ENCODE measurements at places on chromosomes 11 and 22.

DNA sequence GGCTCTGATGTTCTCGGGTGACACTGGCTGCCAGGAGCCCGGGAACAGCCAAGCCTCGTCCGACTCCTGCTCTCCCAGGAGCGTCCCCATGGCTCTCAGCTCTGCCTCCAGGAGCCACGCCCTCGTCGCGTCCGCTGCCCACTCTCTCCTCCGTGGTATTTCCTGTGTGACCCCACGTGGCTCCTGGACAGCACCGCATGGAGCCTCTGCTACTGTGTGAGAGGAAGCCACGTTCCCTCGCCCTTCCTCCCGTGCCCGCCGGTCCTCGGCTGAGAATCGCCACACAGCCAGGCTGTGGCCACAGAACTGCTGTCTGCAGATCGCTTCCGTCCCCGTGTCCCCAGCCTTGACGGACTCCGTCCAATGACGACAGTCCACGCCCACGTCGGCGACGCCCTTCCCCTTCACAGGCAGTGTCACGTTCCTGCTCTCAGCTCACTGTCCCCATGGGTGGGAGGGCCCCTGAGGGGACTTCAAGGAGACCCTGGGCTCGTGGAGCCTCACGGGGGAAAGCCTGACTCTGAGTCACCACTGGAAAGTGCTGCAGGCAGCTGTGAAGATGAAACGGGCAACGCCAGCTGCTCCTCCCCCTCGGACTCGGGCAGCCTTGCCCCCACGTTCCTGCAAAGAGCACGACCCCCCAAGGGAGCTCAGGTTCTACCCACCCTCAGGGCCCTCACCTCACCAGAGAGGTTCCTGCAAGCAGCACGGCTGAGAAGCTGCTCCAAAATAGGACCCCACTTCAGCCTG, 458.5 kb downstream of the BRD1 start:
- DNase-seq, result no peak

DNA sequence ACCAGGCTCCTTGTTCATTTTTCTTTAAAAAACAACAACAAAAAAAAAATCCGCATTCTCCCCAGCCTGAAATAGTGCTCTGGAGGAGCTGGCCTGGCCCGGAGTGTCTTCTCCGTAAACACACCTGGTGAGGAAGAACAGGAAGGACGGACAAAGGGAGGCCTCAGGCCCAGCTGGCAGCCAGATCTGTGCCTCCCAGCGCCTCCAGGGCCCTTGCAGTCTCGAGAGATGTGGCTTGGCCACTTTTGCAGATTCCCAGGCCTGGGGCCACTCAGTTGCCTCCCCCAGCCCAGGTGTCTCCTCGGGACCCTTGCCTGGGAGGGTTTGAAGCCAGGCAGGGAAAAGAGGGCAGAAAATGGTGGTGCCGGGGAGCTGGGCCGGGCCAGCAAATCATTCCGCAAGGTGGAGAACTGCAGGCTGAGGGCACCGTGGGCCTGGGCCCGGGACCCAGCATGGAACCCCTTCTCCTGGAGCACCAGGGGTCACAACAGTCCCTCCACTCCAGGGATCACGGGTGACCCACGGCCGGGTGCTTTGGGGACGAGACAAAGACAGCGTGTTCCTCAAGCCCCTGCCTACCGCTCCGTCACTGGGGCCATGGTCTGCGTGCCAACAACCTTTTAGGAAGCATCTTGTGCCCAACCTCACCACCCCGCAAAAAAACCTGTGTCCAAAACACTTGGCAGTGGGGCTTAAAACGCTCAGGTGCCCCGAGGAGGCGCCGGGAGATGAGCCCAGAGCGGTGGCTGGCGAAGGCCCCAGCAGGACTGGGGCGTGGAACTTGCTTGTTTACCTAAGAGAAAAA, 67.1 kb upstream of the WNT7B start:
- DNase-seq, result no peak

- DNase-seq, result no peak
Measured at GRCh38 chr22:27314276-27314807, 487.2 kb downstream of the MN1 start.

DNA sequence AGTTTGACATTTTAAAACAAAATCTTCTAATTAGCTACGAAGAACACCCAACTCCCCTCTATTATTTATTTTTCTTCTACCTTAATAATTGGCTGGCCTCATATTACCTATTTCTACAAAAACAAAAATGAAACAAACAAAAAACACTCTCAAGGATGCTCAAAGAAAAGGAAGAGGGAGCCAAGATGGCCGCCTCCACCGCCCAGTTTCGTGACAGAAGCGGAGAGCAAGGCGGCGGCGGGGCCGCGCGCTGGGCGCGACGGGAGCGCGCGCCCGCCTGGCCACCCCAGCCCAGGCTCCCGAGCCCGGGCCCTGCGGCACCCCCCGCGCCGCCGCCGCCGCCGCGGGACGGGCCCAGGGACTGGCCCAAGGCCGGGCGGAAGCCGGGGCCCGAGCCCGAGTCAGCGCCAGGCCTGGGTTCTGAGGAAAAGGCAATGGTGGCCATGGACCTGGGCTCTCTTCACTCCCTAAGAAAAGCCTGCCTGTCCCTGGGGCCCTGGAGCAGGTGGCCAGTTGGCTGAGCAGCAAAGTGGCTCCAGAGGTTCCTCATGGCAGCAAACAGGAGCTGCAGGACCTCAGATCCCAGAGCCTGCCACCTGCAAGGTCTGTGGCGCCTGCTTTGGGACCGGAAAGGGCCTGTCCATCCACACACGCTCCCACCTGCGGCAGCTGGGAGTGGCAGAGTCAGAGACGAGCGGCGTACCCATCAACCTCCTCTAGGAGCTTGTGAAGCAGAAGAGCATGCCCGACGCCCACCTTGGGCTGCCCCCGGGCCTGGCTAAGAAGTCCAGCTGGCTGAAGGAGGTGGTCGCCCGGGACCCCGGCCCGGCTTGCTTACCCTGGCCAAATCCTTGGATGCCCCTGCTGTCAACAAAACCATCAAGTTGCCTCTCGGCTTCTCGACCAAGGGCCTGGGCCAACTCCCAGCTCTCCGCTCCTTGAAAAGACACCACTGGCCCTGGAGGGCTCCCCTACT, 543.2 kb upstream of the CCDC179 start:
- DNase-seq, result no peak

DNA sequence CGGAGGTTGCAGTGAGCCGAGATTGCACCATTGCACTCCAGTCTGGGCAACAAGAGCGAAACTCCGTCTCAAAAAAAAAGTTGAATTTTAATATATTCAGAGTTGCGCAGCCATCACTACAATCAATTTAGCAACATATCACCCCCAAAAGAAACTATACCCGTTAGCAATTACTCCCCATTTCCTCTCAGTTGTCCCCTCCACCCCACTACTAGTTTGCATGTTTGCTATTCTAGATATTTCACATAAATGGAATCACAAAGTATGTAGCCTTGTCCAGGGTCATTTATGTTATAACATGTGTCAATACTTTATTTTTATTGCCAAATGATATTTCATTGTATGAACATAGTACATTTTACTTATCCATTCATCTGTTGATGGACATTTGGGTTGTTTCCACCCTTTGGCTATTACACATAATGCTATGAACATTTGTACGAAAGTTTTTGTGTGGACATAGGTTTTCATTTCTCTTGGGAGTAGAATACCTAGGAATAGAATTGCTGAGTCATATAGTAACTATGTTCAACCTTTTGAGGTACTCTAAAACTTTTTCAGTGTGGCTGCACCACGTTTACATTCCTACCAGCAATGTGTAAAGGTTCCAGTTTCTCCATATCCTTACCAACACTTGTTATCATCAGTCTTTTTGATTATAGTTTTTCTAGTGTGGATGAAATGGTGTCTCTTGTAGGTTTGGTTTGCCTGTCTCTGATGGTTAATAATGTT, 2.2 kb downstream of the ZNF143 start:
- no peak for DNase-seq

GRCh38 chr11:134032501-134033091, 36.3 kb upstream of the JAM3 start:
- no peak for DNase-seq

DNA sequence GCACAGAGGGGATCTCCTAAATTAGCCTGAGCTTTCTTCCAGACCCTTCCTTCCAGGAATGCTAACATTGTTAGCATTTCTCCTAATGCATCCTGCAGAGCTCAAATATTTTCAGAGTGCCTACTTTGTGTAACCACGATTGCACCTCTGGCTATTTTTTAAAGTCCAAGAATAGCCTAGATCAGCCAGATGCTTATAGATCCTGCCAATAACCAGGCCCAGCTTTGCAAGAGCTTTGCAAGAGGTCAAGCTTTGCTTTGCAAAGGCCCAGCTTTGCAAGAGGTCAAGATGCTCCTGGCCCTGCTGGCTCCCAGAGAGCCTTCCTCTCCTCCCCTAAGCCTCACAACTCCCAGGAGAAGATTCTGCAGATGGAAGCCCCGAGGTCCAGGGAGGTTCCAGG, 491.9 kb downstream of the MN1 start:
- no peak for DNase-seq

- no peak for DNase-seq
Measured at GRCh38 chr22:30293026-30293425, 3.7 kb upstream of the CASTOR1 start.

DNA sequence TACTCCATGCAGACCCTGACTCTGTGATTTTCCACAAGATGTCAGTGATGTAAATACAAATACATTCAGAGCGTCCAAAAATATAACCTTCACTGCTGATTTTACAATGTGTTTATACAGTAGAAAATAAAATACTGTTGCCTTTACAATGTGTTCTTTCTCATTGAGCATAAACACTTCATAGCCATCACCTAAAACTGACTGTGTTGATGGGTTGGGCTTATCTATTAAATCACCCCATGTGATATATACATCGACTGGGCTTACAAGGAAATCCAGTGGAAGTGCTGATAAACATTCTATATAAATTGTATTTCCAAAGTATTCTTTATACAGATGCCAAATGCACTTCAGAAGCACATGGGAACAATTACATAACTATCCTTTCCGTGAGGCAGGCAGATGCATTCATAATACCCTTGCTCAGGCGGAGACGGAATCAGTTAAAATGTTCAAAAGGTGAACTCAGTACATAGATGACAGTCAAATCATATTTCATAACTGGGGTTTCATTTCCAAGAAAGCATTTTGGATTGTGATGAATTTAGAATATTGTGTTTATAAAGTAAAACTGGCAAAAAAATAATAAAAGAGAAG, 27.7 kb downstream of the DDI1 start:
- DNase-seq, result no peak

DNA sequence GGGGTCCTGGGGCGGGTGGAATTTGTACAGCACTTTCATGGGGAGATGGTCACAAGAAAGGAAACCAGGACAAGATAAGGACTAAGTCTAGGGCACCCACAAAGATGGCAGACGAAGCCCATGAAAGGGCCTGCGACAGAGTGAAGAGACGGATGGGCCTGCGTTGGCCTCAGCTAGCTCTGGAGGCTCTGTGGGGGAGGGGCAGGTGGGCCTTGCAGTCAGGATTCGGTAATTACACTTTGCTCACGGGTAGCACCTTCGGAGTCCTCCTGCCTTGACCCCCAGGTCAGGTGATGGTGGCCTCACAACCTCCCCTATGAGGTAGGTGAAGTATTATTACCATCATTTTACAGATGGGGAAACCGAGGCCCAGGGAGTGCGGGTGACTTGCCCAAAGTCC, 7.1 kb downstream of the LRRC10B start:
- no peak for DNase-seq

- peak; percentile 46 for DNase-seq
Measured at GRCh38 chr22:43346521-43346929, 3.4 kb upstream of the SCUBE1 start.

All from memory B cell (primary cell).